ENCODE measurements at places on chromosomes 2 and 18.

GRCh38 chr2:26692897-26693849 lies 651 bp downstream of the KCNK3 start:
- DNase-seq = no peak

- DNase-seq = no peak
Observed at GRCh38 chr2:175063741-175064140, 58.6 kb upstream of the CHN1 start.

DNA sequence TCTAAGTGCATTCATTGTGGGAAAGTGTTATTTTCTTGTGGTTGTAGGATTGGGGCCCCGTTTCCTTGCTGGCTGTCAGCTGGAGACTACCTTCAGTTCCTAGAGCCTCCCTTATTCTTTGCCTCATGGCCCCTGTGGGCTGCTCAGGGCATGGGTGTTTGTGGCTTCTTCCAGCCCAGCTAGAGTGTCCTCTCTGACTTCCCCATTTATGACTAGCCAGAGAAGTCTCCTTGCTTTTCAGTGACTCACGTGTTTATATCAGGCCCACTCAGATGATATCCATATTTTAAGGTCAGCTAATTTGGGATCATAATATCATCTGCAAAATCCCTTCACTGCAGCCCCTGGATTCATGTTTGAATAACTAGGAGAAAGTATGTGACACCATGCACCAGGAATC lies 62.8 kb downstream of the DTNA start:
- no peak for DNase-seq

DNA sequence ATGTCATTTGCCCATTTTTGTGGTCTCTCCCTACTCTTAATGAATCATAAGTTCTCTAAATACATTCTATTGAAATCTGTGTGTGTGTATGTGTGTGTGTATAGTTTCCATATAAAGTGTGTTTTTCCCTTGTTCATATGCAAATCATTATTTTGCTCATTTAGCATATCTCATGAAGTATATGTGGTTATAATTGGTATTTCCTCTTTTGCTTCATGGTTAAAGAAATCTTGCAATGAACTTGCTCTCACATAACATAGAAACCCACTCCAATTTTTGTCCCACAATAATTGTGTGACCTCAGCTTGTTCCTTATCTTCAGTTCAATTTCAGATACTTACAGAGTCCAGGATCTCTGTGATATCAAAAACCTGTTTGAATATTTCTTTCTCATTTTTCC lies 1.2 kb downstream of the CPO start:
- DNase-seq = no peak

DNA sequence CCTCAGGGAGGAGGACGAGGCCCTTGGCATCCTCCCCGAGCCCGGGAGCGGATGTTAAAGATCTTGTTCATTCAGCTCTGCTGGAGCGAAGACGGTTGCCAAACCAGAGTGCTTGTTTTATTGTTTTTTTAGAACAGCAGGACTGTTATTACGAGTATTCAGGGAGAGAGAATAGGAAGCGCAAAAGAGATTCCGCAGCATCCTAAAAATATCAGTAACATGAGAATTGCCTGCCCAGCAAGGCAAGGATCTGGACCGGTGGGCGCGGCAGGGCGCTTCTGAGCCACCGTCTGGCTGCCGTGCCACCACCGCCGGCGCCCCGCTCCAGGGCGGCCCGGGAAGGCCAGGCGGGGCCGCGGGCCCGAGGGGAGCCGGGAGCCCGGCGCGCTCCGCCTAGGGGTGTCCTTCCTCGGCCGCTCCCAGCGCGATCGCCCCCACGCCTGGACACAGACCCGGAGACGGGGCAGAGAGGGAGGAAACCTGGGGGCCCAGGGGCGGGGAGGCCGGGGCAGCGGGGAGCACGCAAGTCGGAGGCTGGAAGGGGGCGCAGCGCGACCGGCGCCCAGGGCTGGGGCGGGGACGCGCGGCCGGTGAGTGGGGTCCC lies 843 bp downstream of the CYS1 start:
- DNase-seq = no peak

- no peak for DNase-seq
Observed at GRCh38 chr2:59167514-59167913, 926.4 kb upstream of the FANCL start.

DNA sequence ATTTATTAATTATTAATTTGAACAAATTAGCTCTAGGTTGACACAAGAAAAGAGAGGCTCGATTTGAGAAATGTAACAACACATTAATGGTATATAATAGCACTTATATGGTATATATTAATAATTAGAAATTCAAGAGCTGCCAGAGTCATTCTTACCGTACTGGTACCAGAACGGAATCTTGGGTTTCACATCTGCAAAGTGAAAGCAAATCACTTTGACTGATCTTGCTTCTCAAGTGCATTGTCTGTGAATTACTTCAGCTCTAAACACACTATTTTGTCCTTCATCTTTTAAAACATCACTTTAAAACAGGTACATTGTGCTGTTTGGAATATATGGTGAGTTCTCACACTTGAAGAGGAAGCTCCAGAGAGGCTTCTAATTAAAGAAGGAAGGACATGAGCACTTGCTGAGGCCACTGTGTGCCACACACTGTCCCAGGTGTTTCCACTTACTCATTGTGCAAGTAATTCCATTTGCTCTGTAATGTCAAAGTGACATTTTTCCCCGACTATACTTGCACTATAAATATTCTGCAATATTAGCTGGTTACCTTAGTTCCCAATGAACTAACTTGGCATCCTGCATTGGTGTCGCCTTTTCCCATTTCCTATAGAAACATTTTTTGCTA lies 85.8 kb downstream of the PLA2R1 start:
- DNase-seq = no peak

GRCh38 chr2:71669058-71669456 lies 215.7 kb downstream of the DYSF start:
- no peak for DNase-seq
